Activated T-helper 1 cell treated with anti-CD3 and anti-CD28 coated beads, Interleukin-12 subunit alpha, Interleukin-12 subunit beta, Interleukin-2, Interleukin-4 antibody, amounts not matched to agents 30 ng/mL and 10 ng/mL and 1 ng/mL, durations not matched to agents 14 hours and 24 hours and 36 hours (primary cell): ENCODE measurements at places on chromosomes 7 and 10. TPM values are rescaled to one million over a fixed set of nuclear protein-coding genes. Genes with fewer than 3 reads are reported as not detected.

ANXA7 gene
- 152 and 157 TPM in 2 replicates for total RNA-seq

CLCN1 gene
- total RNA-seq = not detected in 2 replicates

DNA sequence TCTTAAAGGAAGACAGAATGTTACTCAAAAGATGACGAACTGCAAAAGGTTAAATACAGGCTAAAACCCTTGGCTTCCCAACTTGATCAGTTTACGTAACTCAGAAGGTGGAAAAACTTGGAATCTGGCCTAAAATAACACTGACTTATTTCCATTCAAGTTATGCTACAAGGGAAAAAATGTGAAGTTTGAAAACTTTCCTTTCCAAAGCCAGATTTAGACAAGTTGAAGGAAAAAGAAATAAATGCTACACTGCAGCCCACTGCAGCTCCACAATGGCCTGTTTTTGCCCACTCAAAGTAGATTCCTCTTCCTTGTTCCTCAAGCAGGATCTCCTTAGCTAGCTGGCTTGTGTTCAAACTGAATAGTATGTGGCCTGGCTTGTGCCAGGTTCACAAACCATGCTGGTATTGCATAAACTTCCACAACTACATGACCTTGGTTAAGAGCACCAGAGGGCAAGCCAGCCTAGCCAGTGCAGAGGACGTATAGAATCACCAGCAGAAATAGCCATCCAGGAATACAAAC lies 166.2 kb downstream of the CPEB3 start:
- H3K4me1 ChIP-seq = no peaks in the 10 kb centered on the region
- no peaks in the 10 kb centered on the region for H3K27me3 ChIP-seq
- DNase-seq = no peak

DNA sequence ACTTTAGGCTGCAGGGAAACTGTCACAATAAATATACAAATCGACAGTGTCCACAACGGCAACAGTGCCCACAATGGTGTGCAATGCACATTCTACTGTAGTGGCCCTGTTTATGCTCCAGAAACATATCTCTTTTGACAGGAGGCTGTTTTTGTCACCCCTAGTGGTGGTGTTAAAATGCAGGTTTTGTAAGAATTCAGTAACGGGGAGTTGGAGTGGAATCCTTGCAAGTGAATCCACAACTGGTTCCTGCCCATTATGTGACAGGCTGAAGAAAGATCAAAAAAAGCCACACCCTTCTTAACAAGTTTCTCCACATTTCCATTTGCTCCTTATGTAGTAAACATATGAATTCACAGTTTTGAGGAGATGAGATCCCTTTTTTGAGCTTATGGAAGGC lies 58.5 kb downstream of the BEND7 start:
- H3K27ac ChIP-seq = no peak overlapping the region
- H3K4me3 ChIP-seq = no peak overlapping the region

GRCh38 chr7:1706381-1706720 lies 36.3 kb downstream of the ELFN1 start:
- no peaks in the 10 kb centered on the region for H3K36me3 ChIP-seq
- no peak for DNase-seq
- H3K27ac ChIP-seq = no peak overlapping the region
- H3K4me3 ChIP-seq = no peak overlapping the region

DNA sequence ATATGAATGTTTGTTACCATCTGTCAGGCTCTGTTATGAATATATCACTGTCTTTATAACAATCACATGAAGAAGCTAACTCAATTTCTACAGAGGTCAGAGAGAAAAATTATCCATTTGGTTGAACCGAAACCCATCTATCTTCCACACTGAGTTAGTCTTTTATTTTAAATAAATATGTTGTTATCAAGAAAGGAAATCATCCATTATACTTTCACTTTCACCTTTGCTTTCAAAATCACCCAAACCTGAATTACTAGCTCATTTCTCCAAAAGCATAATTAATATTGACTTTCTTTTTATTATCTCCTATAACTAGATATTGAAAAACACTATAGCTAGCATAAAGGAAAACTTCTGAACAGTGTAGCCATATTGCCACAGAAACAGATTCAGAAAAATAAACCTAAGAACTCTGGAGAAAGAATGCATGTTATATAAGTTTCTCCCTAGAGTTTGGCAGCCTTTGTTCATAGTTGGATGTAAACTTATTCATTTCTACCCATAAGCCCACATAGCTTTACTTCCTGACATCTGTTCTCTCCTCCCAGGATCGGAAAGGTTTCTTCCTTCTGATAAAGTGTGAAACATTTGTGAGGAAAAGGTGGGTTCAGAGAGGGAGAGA lies 66.0 kb downstream of the NPSR1 start:
- no peaks in the 10 kb centered on the region for H3K27me3 ChIP-seq
- no peaks in the 10 kb centered on the region for H3K36me3 ChIP-seq

DNA sequence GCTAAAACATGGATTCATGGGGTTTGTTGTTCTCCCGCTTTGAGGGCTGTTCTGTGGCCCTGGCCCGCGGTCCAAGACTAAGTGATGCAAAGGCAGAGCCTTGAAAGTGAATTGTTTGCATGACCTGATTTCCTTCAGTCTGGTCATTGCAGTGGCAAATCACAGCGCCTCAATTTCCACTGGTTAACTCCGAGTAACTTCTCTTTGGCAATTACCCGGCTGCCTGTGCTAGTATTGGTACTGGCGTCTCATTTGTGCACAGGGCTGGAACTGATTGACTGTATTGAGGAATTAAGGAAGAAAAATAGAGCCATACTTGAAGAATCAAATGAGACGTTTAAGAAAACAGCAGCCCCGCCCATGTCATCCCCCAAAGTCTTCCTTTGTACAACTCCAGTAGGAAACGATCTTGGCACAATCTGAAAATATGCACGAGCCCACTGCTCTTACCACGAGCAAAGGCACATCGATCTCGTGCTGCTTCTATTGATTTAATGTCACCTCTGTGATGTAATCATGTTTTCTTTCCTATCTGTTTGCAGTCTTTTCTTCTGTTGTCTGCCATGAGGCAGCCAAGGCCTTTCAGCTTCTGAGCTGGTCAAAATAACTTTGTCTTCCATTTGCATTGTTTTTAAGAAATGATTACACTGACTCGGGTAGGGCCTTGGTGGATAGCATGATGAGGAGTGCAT lies 60.6 kb upstream of the SHH start:
- H3K4me1 ChIP-seq = no peaks in the 10 kb centered on the region
- no peak overlapping the region for H3K4me3 ChIP-seq
- H3K27ac ChIP-seq = no peak overlapping the region
- DNase-seq = no peak
- H3K36me3 ChIP-seq = no peaks in the 10 kb centered on the region
- H3K27me3 ChIP-seq = peaks cover 4% of the 10 kb centered on the region
